ENCODE measurements at places on chromosomes 5 and 9.

- peak; percentile 88 for DNase-seq
Observed at GRCh38 chr5:90055831-90056328, 353.7 kb downstream of the CETN3 start.

GRCh38 chr5:141811287-141812155, 66.7 kb downstream of the PCDH1 start:
- no peak for DNase-seq

DNA sequence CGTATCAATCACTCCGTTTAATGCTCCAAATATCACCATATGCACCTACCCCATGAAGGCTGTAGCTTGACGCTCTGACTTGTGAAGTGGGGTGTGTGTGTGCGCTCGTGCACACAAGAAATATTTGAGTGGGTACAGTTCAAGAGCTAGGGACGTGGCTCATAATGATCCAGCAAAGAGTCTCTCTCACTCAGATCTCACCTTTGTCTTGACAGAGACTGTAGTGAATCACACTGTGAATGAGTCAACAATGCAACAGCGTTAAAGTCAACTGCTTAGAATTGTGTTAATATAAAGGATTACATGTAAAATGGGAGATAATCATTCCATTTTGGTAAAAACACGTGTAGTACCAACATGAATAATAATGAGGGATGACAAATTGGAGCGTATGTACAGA, 119.4 kb downstream of the MED27 start:
- peak; percentile 32 for DNase-seq

- no peak for DNase-seq
Observed at GRCh38 chr9:108588246-108588645, 267.5 kb downstream of the ACTL7B start.

GRCh38 chr9:68505681-68506409, 34.8 kb downstream of the TMEM252 start:
- peak; percentile 34 for DNase-seq

GRCh38 chr9:133558191-133559126, 24.0 kb downstream of the ADAMTSL2 start:
- DNase-seq: peak; percentile 84

DNA sequence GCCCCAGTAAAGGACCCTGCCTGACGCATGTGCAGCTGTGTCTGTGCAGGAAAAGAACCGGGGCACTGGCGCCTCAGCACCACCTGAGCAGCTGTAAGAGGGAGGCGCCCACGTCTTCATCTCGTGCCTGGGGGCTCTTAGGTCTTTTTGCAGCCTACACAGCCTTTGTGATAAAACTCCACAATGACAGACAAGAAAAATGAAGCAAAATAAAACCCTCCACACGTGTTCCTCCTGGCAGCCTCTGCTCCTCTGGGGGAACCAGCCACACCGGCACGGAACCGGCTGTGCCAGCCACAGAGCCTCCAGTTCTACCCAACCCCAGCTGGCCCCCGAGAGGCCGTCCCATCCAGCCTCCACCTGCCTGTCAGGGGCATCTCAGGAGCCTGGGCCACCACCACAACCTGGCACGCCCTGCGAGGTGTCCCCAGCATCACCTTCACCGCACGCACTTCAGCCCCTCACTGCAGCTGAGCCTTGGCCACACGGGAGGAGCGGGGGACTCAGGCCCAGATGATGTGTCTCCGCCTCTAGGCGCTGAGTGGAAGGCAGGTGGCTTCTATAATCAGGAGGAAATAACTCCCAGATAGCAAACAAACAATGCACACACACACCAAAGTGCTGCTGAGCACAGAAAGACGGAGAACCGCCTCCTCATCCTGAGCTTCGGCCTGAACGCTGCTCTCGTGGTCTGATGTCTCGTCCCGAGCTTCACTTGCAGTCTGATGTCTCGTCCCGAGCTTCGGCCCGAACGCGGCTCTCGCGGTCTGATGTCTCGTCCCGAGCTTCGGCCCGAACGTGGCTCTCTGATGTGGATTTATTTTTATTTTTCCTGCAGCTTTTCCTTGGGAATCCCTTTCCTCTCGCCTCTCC, 28.6 kb upstream of the NSMF start:
- DNase-seq: no peak

DNA sequence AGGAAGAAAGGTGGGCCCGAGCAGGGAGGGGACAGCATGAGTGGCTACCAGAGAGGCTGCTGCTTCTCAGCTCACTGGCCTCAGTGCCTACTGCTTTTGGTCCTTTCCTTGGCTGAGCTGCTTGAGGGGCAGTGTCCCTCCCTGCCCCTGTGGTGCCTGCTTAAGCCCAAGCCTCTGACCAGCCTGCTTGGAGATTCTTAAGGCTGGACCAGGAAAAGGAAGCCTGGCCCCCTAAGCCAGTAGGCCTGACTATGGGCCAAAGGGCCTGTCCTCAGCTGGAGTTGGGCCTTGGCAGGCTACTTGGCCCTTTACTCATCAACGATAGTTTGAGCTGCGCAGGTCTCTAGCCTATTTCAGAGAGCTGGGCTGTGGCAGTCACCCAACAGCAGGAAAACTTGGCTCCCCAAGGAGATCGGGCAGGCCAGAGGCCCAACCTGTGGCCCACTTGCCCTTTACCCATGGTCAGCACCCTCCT, 24.9 kb downstream of the TCF7 start:
- DNase-seq: no peak

DNA sequence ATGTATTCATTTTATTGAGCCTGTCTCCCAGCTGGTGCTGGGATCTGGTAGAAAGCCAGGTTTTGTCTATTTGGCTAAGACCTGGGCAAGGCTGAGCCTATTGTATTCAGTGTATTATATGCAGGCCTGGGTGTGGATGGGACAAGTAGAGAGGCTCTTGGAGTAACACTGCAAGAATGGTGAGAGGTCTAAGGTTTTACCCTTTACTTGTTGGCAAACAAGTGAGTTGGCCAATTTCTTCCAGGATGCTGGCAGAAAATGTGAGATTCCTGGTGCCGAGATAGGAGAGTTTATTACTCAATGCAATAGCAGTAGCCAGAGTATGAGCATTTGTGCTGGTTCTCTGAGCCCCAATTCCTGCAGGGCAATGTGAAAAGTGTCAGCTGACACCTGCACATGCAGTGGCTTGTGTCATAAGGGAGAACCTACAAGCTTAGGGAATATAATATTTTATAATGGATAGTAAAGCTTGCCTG, 141.7 kb upstream of the PRLR start:
- no peak for DNase-seq

DNA sequence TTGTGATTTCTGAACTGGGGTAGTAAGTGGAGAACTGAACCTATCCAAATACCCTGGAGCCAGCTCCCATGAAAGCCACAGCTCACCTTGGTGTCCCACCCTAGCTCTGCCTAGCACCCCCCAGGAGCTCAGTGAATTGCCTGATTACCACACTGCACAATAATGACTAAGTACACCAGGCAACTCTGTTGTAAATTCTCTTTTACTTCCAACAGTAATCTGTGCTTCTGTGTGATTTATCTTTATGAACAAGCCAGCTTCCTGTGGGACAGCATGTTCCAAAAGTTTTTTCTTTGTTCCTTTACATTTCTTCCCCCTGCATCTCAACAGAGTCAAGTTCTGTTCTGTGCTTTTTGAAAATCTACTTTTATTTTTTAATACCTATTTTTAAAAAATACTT, 22.1 kb upstream of the GRPEL2 start:
- DNase-seq: peak; percentile 78

DNA sequence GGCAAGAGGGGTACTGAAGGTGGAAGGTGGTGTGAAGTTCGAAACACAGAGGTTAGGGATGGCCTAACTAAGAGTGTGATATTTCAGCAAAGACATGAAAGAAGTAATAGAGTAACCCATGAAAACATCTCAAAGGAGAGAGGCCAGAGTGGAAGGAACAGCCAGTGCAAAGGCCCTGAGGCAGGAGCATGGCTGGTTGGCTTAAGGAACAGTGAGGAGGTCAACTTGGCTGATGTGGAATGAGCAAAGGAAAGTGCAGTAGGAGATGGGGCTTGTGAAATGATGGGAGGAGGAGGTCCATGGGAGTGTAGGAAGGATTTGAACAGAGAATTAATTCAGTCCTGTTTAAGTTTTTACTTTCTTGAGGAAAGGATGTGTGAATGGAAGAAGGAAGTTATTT, 178.3 kb upstream of the ZNF608 start:
- no peak for DNase-seq

- DNase-seq: peak; percentile 15
Observed at GRCh38 chr9:101408374-101409078, 9.9 kb downstream of the ZNF189 start.

GRCh38 chr9:92535940-92536850, at the start of gene ECM2:
ECM2 (minus strand) TSS chr9:92535990; CDS start chr9:92522866, 13,124 bp downstream.
- DNase-seq: peak; percentile 83

Data from cardiac fibroblast (primary cell).